ENCODE measurements at places on chromosomes 13 and 19.

DNA sequence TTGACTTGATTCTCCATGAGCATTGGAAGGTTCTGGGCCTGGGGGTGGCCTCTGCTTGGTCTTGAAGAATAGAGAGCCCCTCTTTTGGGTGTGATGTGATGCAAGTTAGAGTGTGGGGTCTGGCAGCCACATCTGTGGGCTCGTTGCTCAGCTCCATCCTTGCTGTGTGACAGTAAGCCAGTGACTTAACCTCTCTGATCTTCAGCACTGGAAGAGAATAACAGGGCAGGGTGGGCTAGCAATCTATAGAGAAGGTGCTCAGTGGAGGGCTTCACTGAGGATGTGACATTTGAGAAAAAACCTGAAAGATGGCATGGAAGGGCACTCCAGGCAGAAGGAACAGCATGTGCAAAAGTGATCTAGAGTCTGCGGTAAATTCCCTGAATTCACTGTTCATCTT is 28.2 kb downstream of the CELF5 start:
- H3K4me1 ChIP-seq, result no peaks in the 10 kb centered on the region
- H3K36me3 ChIP-seq, result no peaks in the 10 kb centered on the region
- no peak overlapping the region for H3K4me3 ChIP-seq
- no peak overlapping the region for H3K27ac ChIP-seq
- H3K27me3 ChIP-seq, result no peaks in the 10 kb centered on the region

DNA sequence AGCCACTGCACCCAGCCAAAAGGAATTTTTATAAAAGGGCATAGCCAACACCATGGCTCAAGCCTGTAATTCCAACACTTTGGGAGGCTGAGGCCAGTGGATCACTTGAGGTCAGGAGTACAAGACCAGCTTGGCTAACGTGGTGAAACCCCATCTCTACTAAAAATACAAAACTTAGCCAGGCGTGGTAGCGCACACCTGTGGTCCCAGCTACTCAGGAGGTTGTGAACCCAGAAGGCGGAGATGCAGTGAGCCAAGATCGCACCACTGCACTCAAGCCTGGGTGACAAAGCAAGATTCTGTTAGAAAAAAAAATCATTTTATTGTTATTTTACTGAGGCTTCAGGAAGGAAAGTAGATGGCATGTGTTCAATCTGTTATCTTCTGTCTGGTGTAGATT is 31.3 kb upstream of the FOXO1 start:
- no peak for DNase-seq
- no peaks in the 10 kb centered on the region for H3K27me3 ChIP-seq
- no peaks in the 10 kb centered on the region for H3K36me3 ChIP-seq
- no peak overlapping the region for H3K4me3 ChIP-seq
- no peak overlapping the region for H3K27ac ChIP-seq

GRCh38 chr19:51367255-51367564 is 1.0 kb upstream of the ETFB start:
- peak overlapping the region; percentile 96 for H3K4me3 ChIP-seq
- H3K36me3 ChIP-seq, result no peaks in the 10 kb centered on the region
- H3K4me1 ChIP-seq, result peaks cover 23% of the 10 kb centered on the region
- H3K27ac ChIP-seq, result peak overlapping the region; percentile 81

GRCh38 chr13:35475212-35475959 is 1.1 kb downstream of the MAB21L1 start:
- peaks cover 44% of the 10 kb centered on the region for H3K27me3 ChIP-seq
- peak overlapping the region; percentile 28 for H3K4me3 ChIP-seq
- no peak for DNase-seq
- no peaks in the 10 kb centered on the region for H3K36me3 ChIP-seq

DNA sequence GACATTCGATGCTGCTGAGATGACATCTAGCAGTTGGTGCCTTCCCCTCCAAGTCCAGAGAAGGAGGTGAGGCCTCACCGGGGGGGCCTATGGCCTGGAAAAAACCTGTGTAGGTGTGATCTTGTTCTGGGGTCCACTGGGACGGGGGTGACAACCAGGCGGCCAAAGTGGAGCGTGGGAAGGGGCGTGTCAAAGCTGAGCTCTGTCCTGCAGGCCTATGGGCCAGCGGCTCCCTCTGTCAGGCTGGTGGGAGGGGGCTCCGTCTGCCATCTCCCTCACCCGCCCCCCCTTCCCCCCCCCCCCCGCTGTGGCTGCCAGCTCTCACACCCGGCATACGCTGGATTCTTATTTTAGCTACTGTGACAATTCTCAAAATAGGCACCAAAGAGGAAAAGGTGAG is 56.7 kb upstream of the UQCRFS1 start:
- H3K4me3 ChIP-seq, result no peak overlapping the region
- no peak overlapping the region for H3K27ac ChIP-seq
- H3K27me3 ChIP-seq, result no peaks in the 10 kb centered on the region
- H3K4me1 ChIP-seq, result no peaks in the 10 kb centered on the region

- no peak overlapping the region for H3K27ac ChIP-seq
- DNase-seq, result no peak
- H3K4me1 ChIP-seq, result no peaks in the 10 kb centered on the region
Observed at GRCh38 chr19:15863272-15863671, 34.6 kb downstream of the CYP4F2 start.

DNA sequence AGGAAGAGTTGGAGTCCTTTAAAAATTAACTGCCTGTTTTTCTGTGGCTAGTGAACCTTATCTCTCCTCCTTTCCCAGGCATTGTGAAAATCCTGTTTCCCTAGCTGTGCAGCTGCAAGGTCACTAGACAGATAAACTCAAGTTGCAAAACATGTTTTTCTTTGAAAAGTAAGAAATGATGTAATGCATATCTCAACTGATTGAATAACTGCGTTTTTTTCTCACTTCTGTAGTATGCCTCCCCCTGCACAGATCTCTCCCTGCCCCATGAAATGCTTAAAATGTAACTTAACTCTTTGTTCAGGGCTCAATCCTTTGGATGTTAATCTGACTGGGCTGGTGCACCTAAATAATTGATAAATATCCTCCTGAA is 27.7 kb upstream of the CYSLTR2 start:
- DNase-seq, result no peak
- no peaks in the 10 kb centered on the region for H3K27me3 ChIP-seq
- no peaks in the 10 kb centered on the region for H3K36me3 ChIP-seq
- H3K4me1 ChIP-seq, result no peaks in the 10 kb centered on the region

DNA sequence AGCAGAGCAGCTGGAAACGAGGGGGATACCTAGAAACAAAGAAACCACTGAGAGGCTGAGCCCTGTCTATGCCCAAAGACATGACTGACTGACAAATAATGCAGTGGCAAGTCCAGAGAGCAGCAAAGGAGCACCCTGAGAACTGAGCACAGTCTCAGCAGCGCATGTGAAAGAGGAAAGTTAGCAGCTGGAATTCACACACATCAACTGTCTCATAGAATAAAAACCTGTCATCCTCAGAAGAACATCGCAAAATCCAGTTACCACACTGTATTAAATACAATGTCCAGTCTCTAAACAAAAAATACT is 24.1 kb upstream of the DLEU7 start:
- DNase-seq, result no peak
- no peaks in the 10 kb centered on the region for H3K4me1 ChIP-seq
- H3K36me3 ChIP-seq, result no peaks in the 10 kb centered on the region
- no peaks in the 10 kb centered on the region for H3K27me3 ChIP-seq
- no peak overlapping the region for H3K27ac ChIP-seq
- H3K4me3 ChIP-seq, result no peak overlapping the region

- DNase-seq, result no peak
- H3K4me1 ChIP-seq, result no peaks in the 10 kb centered on the region
- no peaks in the 10 kb centered on the region for H3K27me3 ChIP-seq
- no peak overlapping the region for H3K4me3 ChIP-seq
- peaks cover 16% of the 10 kb centered on the region for H3K36me3 ChIP-seq
- H3K27ac ChIP-seq, result no peak overlapping the region
Observed at GRCh38 chr19:36564391-36564790, 8.7 kb downstream of the ZNF529 start.

DNA sequence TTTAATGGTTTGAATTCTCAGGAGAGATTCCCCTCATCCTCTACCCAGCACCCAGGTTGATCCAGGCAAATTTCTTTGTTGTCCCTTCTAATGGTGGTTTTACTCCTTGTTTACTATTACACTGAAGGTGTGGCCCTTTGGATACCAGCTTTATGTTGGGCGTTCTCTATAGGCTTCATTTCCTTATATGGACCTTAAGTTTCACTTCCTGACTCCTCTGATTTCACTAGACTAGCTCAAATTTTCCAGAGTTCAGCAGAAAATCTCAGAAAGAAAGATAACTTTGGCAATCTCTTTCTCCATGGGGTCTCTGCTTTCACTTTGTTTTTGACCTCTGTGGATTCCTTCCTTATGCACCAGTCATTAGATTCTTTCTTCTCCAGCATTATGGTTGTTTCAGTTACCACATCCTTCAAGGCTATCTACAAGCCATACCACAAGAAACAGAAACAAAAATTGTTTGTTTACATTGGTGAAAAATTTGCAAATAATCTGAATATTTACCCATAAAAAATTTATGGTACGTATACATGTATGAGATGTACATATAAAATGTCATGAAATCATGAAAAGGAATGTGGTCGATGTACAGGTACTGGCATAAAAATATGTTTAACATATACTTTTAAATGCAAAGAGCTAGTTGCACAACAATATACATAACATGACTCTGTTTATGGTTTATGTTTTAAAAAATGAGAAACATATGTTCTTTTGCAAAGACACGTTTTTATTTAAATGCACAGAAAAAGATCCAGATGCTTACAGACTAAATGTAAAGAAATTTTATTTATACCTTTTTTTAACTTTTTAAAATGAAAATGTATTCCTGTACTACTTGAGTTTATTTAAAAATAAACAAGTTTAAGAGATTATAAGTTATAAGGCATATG is 212.6 kb downstream of the LACC1 start:
- peaks cover 8% of the 10 kb centered on the region for H3K4me1 ChIP-seq
- no peaks in the 10 kb centered on the region for H3K27me3 ChIP-seq
- no peak overlapping the region for H3K27ac ChIP-seq
- H3K4me3 ChIP-seq, result no peak overlapping the region
- H3K36me3 ChIP-seq, result no peaks in the 10 kb centered on the region
- DNase-seq, result no peak

DNA sequence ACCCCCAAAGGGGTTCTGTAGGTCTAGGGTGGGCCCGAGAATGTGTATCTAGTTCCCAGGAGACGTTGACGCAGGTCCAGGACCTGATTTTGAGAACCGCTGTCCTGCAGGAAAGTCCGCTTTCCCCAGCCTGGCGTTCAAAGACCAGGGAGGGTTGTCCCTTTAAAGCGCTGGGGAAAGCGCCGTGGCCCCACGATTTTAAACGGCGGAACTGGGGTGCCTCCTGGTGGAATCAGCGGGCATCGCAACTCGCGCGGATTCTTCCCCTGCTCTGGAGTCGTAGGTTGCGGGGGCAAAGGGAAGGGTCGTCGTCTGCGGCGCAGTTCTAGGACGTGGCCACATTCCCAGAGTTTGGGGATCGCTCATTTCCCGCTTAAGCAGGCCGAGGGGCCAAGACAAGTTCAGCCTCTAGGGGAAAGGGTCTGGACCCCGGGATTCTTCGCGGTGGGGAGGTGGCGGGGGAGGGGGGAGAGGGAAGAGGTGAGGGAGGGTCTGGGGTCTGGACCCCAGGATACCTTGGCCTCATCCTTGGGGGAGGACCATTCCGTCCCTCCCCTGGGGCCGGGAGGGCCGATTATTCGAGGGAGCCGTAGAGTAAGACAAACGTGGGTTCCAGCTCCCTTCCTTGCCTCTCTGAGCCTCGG is 7.7 kb downstream of the PNMA8B start:
- H3K27ac ChIP-seq, result no peak overlapping the region
- no peak overlapping the region for H3K4me3 ChIP-seq
- H3K4me1 ChIP-seq, result peaks cover 3% of the 10 kb centered on the region
- DNase-seq, result peak; percentile 73

GRCh38 chr19:48568345-48568886 is 16.4 kb downstream of the SULT2B1 start:
- no peaks in the 10 kb centered on the region for H3K36me3 ChIP-seq
- H3K27ac ChIP-seq, result no peak overlapping the region
- no peaks in the 10 kb centered on the region for H3K4me1 ChIP-seq
- H3K27me3 ChIP-seq, result no peaks in the 10 kb centered on the region
- no peak for DNase-seq

GRCh38 chr19:38792250-38793111 is 3.5 kb downstream of the LGALS7B start:
- no peaks in the 10 kb centered on the region for H3K4me1 ChIP-seq
- H3K4me3 ChIP-seq, result no peak overlapping the region
- H3K36me3 ChIP-seq, result no peaks in the 10 kb centered on the region
- H3K27ac ChIP-seq, result no peak overlapping the region

GRCh38 chr13:76004416-76004815 is 368.3 kb downstream of the LMO7 start:
- no peak overlapping the region for H3K27ac ChIP-seq
- no peak overlapping the region for H3K4me3 ChIP-seq
- no peaks in the 10 kb centered on the region for H3K4me1 ChIP-seq
- no peaks in the 10 kb centered on the region for H3K36me3 ChIP-seq
- DNase-seq, result no peak

GRCh38 chr13:50650592-50651504 is 192.6 kb downstream of the DLEU7 start:
- no peak for DNase-seq
- H3K4me3 ChIP-seq, result no peak overlapping the region
- no peaks in the 10 kb centered on the region for H3K4me1 ChIP-seq
- no peaks in the 10 kb centered on the region for H3K36me3 ChIP-seq
- no peaks in the 10 kb centered on the region for H3K27me3 ChIP-seq

- H3K4me1 ChIP-seq, result peaks cover 37% of the 10 kb centered on the region
- peak overlapping the region; percentile 83 for H3K27ac ChIP-seq
- H3K4me3 ChIP-seq, result peak overlapping the region; percentile 50
- no peaks in the 10 kb centered on the region for H3K36me3 ChIP-seq
- no peaks in the 10 kb centered on the region for H3K27me3 ChIP-seq
Observed at GRCh38 chr19:18429717-18430416, 8.1 kb downstream of the ISYNA1 start.

DNA sequence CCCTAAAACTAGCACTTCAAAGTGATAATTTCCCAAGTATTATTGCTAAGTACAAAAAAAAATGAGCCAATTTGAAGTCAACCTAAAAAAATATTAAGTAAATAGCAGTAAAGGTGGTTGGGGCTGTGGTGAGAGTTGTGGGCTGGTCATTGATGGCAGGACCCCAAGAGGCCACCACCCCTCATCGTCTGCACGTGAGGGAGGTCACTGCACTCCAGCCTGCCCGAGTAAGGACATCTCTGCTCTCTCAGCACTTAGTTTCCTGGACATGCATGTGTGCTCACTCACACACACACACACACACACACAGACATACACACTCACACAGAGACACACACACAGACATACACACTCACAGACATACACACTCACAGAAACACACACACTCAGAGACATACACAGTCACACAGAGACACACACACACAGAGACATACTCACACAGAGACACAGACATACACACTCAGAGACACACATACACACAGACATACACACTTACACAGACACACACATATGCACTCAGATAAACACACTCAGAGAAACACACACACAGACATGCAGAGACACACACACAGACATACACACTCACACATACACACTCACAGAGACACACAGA is 127.2 kb upstream of the SOX1 start:
- H3K36me3 ChIP-seq, result no peaks in the 10 kb centered on the region
- DNase-seq, result no peak
- no peak overlapping the region for H3K27ac ChIP-seq
- no peaks in the 10 kb centered on the region for H3K4me1 ChIP-seq
- H3K4me3 ChIP-seq, result no peak overlapping the region
